ENCODE measurements at places on chromosomes 11 and 22. TPM values are rescaled to one million over a fixed set of nuclear protein-coding genes. Genes with fewer than 3 reads are reported as not detected.

DNA sequence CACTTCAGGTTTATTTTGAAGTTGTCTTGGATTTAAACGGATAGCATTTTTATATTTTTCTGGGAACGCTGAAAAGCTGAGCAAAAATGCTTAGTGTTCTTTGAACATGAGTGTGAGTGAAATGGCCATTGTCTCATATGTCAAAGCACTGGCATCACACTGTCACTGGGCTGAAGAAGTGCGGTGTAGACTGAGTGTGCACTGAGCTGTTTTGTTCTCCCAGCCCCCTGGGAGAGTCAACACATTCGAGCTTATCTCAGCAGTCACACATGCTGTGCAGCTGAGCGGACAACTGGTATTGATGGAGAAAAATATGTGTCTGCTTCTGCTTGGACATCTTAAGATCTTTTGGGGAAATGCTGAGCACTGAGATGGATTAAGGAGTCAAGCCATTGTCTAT, 90.8 kb downstream of the TECTA start:
- no peak for DNase-seq

DNA sequence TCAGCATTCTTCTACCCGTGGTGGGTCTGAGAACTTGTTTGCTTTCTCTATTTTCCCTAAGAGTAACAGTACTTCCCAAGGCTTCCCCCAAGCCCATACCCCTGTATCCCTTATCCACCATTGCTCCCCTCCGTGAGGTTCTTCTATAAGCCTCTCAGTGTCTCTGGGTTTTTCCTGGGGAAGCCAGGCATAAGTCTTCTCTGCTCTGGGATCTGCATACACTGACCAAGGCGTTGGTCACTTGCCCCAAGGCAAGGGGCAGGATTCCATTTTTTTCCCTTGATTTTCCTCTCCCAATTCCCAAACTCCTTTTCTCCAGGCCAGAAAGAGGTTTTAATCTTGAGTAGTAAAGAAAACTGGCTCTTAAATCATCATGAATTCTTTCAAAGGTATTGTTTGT, 27.2 kb upstream of the NCAM1 start:
- DNase-seq, result no peak

- DNase-seq, result no peak
Observed at GRCh38 chr11:115605871-115606497, 101.8 kb upstream of the CADM1 start.

DNA sequence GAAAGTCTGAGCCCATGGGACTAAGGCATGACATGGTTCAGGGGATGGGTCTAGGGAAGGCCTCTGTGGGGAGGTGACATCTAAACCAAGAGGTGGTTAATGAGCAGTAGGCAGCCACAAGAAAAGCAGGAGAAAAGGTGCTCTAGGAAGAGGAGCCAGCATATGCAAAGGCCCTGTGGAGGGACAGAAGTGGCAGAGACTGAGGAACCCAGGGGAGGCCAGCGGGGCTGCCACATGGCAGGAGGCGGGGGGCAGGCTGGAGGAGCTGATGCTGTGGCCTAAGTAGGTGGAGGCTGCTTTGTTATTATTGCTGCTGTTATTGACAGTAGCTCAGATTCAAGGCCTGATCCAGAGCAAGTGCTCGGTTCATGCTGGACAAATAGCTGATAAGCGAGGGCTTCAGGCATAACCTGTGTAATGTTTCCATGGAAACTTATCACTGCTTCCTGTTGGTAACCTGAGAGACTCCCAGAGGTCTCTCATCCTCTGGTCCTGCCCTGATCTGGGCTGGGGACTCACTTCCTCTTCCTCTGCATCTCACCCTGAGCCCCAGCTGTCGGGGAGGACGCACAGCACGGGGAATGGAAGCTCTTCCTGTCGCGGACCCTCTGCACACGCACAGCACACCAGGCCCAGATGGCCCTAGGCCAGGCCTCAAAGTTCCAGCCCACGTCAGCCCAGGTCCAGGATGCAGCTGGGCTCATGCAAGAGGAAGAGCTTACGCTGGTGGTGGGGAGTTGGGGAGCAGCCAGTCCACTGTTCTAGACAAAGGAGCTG, 75.2 kb upstream of the TP53I11 start:
- no peak for DNase-seq

GRCh38 chr22:48821346-48821690, 1006.4 kb downstream of the BRD1 start:
- DNase-seq, result no peak

- DNase-seq, result no peak
Observed at GRCh38 chr11:78160557-78160956, 21.1 kb upstream of the ALG8 start.

DNA sequence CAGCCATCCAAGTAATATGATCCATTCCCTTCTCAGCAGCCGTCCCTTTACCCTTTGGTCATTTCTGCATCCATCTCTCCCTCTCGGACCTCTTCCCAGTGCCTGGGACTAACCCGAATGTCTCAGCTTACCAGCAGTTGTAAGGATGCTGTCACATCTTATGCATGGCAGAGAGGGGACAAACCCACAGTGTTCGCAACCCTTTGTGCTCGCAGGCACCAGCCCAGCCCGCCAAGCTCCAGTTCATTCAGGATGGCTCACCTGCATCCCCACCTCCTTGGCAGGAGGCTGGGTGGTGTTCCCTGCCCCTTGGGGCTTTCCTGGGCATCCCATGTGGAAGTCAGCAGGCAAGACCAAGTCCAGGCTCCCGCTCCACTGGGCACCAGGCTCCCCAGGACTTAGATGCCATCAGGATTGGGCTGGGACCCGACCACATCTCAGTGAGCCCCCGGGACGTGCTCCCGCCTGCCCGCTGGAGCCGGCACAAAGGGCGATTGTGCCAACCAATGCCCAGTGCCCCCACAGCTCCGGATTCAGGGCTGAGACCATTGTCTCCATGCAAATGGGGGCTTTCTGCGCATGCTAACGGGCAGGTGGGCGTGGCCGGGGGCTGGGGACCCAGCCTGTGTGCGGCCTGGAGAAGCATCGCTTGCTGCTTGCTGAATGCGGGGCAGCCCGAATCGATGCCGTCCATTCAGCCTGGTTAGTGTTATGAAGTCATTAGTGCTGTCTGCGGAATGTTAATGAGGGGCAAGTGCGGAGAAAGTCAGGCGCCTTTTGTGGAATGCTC, 108.6 kb downstream of the KCNQ1OT1 start:
- no peak for DNase-seq

- DNase-seq, result peak; percentile 24
Observed at GRCh38 chr11:60130496-60130895, 42.0 kb downstream of the MS4A2 start.

DNA sequence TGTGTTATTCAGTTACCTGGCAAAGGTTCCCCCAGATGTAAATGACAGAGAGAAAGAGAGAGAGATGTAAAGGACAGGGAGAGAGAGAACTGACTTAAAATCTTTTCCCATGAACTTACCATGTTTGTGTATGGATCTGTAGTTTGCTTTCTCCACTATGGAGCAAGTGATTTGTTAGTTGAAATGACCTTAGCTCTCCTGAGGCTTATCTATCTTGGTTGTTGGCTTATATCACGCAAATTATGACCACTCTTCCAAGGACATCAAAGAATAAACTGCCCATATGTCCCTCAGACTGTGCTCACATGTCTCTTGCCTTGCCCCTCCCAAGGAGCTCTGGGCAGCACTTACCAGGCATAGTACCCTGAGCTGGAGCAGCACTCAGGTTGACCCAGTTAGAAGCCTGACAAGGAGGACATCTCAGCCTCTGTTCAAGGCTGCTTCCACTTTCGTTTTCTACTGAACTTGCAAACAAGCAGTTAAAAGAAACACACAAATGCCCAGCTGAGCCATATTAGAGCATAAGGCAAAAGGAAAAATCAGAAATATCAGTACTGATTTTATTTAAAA, 95.3 kb upstream of the RCN1 start:
- DNase-seq, result peak; percentile 35

GRCh38 chr11:88359541-88359940, 22.0 kb upstream of the CTSC start:
- DNase-seq, result no peak

- DNase-seq, result peak; percentile 33
Observed at GRCh38 chr11:9462172-9462799, 1.5 kb downstream of the ZNF143 start.

GRCh38 chr11:12219757-12220156, 109.4 kb downstream of the MICAL2 start:
- no peak for DNase-seq

- peak; percentile 74 for DNase-seq
Observed at GRCh38 chr22:42608823-42609361, 5.8 kb downstream of the POLDIP3 start.

DNA sequence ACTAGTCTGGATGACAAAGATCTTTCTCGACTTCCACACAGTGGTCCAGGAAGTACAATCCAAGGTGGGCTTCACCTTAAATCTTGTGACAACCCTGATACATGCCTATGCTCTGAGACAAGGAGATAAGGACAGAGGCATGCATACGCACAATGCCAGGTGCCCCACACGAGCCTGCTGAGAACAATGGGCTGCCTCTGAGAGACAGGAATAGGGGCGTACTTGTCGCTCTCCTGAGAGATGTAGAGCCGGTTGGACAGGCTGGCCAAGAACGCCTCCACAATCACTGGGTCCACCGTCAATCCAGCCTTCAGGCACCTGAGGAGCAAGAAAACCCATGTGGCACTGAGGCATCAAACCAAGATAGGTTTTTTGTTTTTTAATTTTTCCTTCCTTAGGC, 25.5 kb downstream of the SERPIND1 start:
- no peak for DNase-seq

GRCh38 chr11:34564406-34564805, 50.8 kb upstream of the ELF5 start:
- peak; percentile 58 for DNase-seq

The EI24 gene
- polyA plus RNA-seq, result 140 TPM

The TMEM45B gene
- polyA plus RNA-seq, result not detected

The TMEM223 gene
- 31.4 TPM for polyA plus RNA-seq

The MMP13 gene
- polyA plus RNA-seq, result not detected

The VPS11 gene
- 22.3 TPM for polyA plus RNA-seq

The SCGB2A2 gene
- polyA plus RNA-seq, result not detected

The OR10D3 gene
- polyA plus RNA-seq, result not detected
